Endodermal cell (in vitro differentiated cells): ENCODE measurements at places on chromosomes 3 and 15. TPM values are rescaled to one million over a fixed set of nuclear protein-coding genes. Genes with fewer than 3 reads are reported as not detected.

DNA sequence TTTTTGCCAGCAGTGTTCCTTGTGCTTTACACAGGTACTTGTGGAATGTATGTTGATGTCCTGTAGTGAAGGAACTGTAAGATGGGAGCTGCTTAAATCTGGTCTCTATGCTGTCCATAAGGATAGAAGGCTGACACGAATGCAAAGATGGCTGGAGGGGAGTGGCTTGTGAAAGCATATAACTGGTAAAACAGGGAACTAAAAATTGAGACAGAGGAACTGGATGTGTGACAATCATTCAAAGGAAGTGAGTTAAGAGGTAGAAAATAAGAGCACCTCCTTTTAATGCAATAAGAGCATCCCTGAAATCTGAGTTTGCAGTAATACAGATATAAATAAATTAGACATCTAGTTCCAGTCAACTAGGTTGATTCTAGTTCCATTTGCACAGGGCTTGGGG lies 35.2 kb downstream of the RNF13 start:
- peaks cover 7% of the 10 kb centered on the region for H3K36me3 ChIP-seq

GRCh38 chr3:141356046-141356445 lies 12.3 kb upstream of the ZBTB38 start:
- H3K4me3 ChIP-seq = no peak overlapping the region
- H3K4me1 ChIP-seq = peaks cover 24% of the 10 kb centered on the region
- H3K36me3 ChIP-seq = no peaks in the 10 kb centered on the region
- no peak for DNase-seq
- H3K27ac ChIP-seq = no peak overlapping the region

DNA sequence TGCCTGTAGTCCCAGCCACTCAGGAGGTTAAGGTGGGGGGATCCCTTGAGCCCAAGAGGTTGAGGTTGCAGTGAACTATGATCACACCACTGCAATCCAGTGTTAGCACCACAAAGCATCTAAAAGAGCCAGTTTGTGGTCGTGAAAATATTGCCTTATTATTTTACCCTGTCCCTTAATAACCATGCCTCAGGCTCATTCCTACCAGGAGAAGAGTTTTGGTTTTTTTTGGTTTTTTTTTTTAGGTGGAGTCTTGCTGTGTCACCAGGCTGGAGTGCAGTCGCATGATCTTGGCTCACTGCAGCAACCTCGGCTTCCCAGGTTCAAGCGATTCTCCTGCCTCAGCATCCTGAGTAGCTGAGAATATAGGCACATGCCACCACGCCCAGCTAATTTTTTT lies 17.9 kb upstream of the AVEN start:
- H3K27ac ChIP-seq = no peak overlapping the region
- H3K27me3 ChIP-seq = no peaks in the 10 kb centered on the region
- H3K36me3 ChIP-seq = no peaks in the 10 kb centered on the region
- H3K4me1 ChIP-seq = no peaks in the 10 kb centered on the region
- DNase-seq = no peak

GRCh38 chr15:96431786-96432185 lies 101.3 kb downstream of the NR2F2 start:
- no peak for DNase-seq
- no peak overlapping the region for H3K4me3 ChIP-seq
- no peaks in the 10 kb centered on the region for H3K27me3 ChIP-seq

Gene TGM4
- not detected in 3 replicates for total RNA-seq

DNA sequence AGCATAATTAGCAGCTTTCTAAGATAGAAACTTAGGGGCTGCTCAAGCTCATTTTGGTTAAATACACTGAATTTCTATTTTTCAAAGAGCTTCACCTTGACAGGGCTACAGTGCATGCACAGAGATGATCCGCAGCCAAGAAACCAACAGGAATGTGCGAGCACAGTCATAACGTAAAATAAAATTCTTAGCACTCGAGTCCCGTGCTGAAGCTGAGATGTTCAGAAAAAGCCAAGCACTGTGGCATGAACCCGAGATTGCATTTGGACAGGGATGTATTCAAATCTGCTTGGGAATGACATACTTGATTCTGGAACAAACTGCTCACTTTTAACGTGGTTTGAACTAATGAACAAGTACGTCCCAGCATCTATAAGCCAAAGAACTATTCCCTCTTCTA lies 340.3 kb downstream of the FOXP1 start:
- no peak for DNase-seq
- peak overlapping the region; percentile 72 for H3K4me3 ChIP-seq
- no peak overlapping the region for H3K27ac ChIP-seq
- H3K36me3 ChIP-seq = no peaks in the 10 kb centered on the region
- no peaks in the 10 kb centered on the region for H3K27me3 ChIP-seq
- peaks cover 24% of the 10 kb centered on the region for H3K4me1 ChIP-seq

GRCh38 chr3:121231872-121232271 lies 313.9 kb downstream of the POLQ start:
- no peaks in the 10 kb centered on the region for H3K36me3 ChIP-seq
- no peak for DNase-seq
- H3K27me3 ChIP-seq = no peaks in the 10 kb centered on the region
- no peaks in the 10 kb centered on the region for H3K4me1 ChIP-seq

DNA sequence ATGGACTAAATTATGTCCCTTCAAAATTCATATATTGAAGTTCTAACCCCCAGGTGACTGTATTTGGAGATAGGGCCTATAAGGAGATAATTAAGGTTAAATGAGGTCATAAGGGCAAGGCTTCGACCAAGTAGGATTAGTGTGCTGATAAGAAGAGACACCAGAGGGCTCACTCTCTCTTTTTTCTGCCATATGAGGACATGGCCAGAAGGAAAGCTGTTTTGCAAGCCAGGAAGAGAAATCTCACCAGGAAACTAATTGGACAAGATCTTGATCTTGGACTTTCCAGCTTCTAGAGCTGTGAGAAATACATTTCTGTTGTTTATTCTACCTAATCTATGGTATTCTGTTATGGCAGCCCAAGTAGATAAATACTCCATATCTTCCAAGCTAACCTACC lies 503.6 kb upstream of the NAALADL2 start:
- no peak for DNase-seq
- no peak overlapping the region for H3K4me3 ChIP-seq
- H3K27ac ChIP-seq = no peak overlapping the region

Gene HES1
- total RNA-seq = 17.5 and 19.8 TPM in 2 replicates

Gene GATM
- 32.4 and 35.2 TPM in 2 replicates for total RNA-seq

DNA sequence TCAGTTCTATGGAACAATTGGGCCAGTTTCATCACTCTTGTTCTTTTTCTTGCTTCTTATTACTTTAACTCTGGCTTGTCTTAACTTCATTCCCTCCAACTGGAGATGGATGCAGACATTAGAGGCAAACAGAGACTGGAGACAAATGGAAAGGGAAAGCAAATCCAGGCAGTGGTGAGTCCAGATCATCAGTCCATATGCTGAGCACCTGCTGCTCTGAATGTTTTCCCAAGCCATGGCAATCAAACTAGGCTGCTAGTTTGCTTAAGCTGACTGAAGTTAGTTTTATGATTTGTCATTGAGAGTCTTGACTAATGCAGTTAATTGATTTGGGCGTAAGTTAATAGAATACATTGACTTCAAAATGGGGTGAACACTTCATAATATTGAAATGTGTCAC lies 41.0 kb upstream of the TBC1D5 start:
- no peaks in the 10 kb centered on the region for H3K4me1 ChIP-seq
- DNase-seq = no peak
- no peak overlapping the region for H3K4me3 ChIP-seq
- no peaks in the 10 kb centered on the region for H3K27me3 ChIP-seq
- H3K27ac ChIP-seq = no peak overlapping the region

- DNase-seq = peak; percentile 87
- H3K27ac ChIP-seq = peak overlapping the region; percentile 78
- H3K36me3 ChIP-seq = no peaks in the 10 kb centered on the region
- H3K27me3 ChIP-seq = no peaks in the 10 kb centered on the region
- peaks cover 14% of the 10 kb centered on the region for H3K4me1 ChIP-seq
Measured at GRCh38 chr3:138862924-138863775, 28.4 kb upstream of the PIK3CB start.

- H3K27me3 ChIP-seq = no peaks in the 10 kb centered on the region
- H3K4me3 ChIP-seq = no peak overlapping the region
- DNase-seq = no peak
- H3K4me1 ChIP-seq = no peaks in the 10 kb centered on the region
- H3K27ac ChIP-seq = no peak overlapping the region
- H3K36me3 ChIP-seq = no peaks in the 10 kb centered on the region
Measured at GRCh38 chr3:131107637-131108433, 81.2 kb downstream of the NEK11 start.

Gene ATP8B4
- 0.14 to 0.95 TPM (median 0.32 TPM) in 3 replicates for total RNA-seq

DNA sequence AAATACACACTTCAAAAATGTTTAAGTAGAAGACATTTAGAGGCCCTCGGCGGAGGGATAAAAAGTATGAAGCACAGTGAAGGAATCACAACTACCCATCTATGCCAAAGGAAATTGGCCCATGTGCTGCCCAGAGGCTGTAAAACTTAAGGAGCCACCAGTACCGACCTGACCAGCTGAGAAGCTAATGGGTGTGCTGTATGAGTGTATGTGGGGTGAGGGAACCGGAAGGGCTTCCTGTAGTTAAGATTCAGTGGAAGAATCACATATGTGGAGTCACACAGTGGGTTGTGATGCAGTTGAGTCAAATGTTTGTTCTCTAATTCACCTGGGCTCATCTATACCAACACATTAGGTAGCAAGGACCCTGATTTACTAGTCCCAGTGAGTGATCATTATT lies 516.0 kb upstream of the IL12A start:
- no peak overlapping the region for H3K27ac ChIP-seq
- H3K27me3 ChIP-seq = no peaks in the 10 kb centered on the region
- no peak for DNase-seq
- H3K4me1 ChIP-seq = no peaks in the 10 kb centered on the region
- no peak overlapping the region for H3K4me3 ChIP-seq

Gene GCSAM
- total RNA-seq = not detected in 3 replicates

DNA sequence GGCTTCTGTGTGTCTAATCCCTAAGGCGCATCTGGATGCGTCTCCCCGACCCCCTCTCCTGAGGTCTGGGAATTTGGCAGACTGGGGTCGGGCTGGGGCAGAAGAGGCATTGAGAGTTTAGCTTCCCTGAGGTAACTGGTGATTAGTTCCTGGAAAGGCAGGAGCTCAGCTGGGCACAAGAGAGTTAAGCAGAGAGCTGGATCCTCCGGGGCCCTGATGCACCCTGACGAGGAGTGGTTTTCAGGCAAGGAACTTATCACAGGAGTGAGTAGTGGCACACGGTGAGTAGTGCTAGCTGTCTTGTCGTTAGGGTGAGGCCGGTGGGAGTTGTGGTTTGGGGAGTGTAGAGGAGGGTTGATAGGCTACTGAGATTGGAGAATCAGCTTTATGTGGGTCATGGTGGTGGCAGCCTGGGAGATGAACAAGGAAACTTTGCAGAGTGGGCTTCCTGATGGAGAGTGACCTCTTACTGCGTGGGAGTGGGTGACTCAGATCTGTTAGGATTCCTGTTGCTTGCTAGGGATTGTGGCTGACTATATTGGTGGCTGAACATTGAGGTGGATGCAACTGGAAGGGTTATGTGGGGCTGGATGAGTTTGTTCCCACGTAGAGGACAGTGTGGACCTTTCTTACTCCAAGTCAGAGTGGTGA lies 897 bp downstream of the RAD54L2 start:
- H3K27ac ChIP-seq = peak overlapping the region; percentile 93
- H3K4me1 ChIP-seq = peaks cover 4% of the 10 kb centered on the region
- peak; percentile 77 for DNase-seq
- no peaks in the 10 kb centered on the region for H3K27me3 ChIP-seq

GRCh38 chr3:157498371-157498770 lies 4.8 kb downstream of the VEPH1 start:
- H3K4me3 ChIP-seq = no peak overlapping the region
- H3K4me1 ChIP-seq = peaks cover 25% of the 10 kb centered on the region
- H3K27ac ChIP-seq = no peak overlapping the region
- no peaks in the 10 kb centered on the region for H3K27me3 ChIP-seq
- no peaks in the 10 kb centered on the region for H3K36me3 ChIP-seq
- no peak for DNase-seq

GRCh38 chr3:13827256-13827655 lies 52.6 kb downstream of the WNT7A start:
- no peaks in the 10 kb centered on the region for H3K4me1 ChIP-seq
- DNase-seq = no peak
- H3K36me3 ChIP-seq = no peaks in the 10 kb centered on the region
- H3K27me3 ChIP-seq = no peaks in the 10 kb centered on the region
- H3K27ac ChIP-seq = no peak overlapping the region

Gene GALNT15
- total RNA-seq = 0.13 to 0.23 TPM in 2 of 3 replicates, not detected in the other

DNA sequence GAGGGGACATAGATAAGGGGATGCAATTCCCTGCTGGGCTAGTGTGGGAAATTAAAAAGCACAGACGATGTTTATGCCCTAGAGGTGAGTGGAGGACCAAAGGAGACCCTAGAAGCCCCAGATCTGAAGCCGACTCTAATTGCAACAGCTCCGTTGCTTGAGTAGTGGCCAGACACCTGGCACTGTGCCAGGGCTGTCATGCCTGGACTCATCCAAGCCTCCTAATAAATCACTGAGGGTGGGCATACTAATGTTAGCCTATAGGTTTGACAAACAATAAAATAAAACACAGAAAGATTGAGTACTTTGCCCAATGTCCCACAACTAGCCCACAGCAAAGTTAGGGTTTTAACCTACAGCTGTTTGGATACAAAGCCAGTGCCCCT lies 25.4 kb upstream of the MRPS22 start:
- H3K4me3 ChIP-seq = no peak overlapping the region
- no peaks in the 10 kb centered on the region for H3K27me3 ChIP-seq
- DNase-seq = no peak
- H3K4me1 ChIP-seq = no peaks in the 10 kb centered on the region
- no peaks in the 10 kb centered on the region for H3K36me3 ChIP-seq

Gene ROPN1B
- total RNA-seq = not detected in 3 replicates

DNA sequence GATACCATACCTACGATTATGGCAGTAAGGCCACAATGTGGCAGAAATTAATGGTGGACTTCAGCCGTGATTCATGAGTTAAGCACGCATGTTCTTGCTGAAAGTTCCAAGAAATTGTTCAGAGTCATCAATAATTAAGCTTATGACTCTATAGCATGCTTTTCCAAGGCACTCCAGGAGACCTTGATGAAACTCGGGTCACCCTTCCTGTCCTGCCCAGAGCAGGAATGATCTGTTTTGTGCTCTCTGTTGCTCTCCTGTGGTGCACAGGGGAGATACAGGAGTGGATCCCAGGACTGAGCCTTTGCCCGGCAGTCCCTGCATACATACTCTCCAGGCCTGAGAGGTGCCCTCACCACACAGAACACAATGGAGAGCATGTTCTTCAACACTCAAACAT lies 141.6 kb upstream of the SLC2A2 start:
- no peak overlapping the region for H3K4me3 ChIP-seq
- H3K27ac ChIP-seq = no peak overlapping the region
- DNase-seq = peak; percentile 79
- H3K36me3 ChIP-seq = no peaks in the 10 kb centered on the region

DNA sequence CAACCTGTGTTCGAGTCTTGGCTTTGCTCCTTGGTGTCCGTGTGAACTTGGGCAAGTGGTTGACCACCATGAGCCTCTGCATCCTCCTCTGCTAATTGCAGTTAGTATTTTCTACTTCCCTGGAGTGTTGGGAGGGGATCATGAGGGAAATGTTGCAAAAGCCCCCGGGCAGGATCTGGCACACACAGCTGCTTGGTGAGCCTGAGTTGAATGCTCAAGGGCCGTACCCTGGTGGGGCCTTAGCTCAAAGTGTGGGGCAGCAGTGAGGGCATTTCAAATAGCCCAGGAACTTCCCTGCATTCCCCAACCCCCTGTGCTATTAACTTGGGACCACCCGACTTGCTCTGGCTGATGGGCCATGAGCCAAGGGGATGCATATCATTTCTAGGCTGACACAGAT lies 94.9 kb upstream of the SLC6A11 start:
- H3K4me1 ChIP-seq = no peaks in the 10 kb centered on the region
- no peak overlapping the region for H3K27ac ChIP-seq
- no peaks in the 10 kb centered on the region for H3K27me3 ChIP-seq
- no peak overlapping the region for H3K4me3 ChIP-seq

- no peak overlapping the region for H3K27ac ChIP-seq
- DNase-seq = peak; percentile 84
- no peaks in the 10 kb centered on the region for H3K36me3 ChIP-seq
Measured at GRCh38 chr15:45314960-45315359, 62.9 kb downstream of the SLC28A2 start.
